H9 (cell line): ENCODE measurements at places on chromosomes 7 and 10. TPM values are rescaled to one million over a fixed set of nuclear protein-coding genes. Genes with fewer than 3 reads are reported as not detected.

DNA sequence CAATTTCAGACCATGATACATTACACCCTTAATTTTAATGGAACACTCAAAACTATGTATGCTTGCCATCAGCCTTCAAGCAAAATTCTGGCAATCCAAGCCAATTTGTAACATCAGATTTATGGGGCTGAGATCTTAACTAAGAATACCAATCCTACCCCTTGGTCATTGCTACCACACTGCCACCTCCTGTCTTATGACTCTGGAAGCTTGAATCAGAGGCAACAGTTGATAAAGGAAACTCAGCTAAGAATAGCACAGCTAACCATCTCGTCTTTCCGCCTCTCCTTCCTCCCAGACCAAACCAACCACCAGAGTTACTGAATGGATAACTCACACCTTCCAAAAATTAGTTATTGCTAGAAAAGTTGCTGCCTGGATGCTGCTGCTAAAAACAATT is 7.4 kb downstream of the IGF2BP3 start:
- DNase-seq = no peak

The PIK3CG gene
- total RNA-seq = not detected in 2 replicates

DNA sequence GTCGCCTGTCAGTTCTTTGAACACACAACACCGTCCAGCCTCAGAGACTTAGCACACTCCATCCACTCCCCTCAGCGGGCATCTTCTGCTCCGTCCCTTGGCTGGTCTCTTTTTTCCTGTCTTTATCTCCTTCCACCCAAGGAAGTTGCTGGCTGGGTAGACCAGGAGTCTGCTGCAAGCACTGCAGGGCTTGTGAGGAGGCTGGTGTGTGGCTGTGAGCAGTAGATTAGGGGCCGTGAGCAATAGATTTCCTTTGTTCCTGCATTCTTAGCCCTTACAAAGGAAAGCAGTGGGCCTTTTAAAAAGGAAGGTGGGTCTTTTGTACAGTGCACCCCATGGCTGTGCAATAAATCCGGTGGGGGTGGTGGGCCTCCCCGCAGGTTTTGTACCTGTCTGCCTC is 100.3 kb upstream of the BTBD16 start:
- DNase-seq = no peak

The AEBP1 gene
- total RNA-seq = 49.1 and 49.3 TPM in 2 replicates

GRCh38 chr7:158266426-158266816 is 321.2 kb downstream of the PTPRN2 start:
- no peak for DNase-seq

The PLXNA4 gene
- 0.20 and 0.35 TPM in 2 replicates for total RNA-seq

The TRIM50 gene
- total RNA-seq = not detected in 2 replicates

DNA sequence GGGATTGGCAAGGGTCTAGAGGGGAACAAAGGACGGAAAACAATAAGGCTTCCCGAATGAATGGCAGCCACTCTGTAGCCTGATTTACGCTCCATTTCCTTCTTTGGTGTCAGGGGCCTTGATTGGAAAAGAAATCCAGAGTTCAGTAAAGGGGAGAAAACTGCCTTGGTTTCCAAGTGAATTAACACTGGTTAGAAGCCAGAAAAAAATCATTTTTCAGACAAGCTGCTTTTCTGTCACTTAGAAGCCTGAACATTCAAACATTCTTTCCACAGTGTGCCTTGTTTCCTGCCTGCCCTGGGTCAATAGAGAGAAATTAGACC is 283 bp upstream of the TRDMT1 start:
- DNase-seq = no peak

DNA sequence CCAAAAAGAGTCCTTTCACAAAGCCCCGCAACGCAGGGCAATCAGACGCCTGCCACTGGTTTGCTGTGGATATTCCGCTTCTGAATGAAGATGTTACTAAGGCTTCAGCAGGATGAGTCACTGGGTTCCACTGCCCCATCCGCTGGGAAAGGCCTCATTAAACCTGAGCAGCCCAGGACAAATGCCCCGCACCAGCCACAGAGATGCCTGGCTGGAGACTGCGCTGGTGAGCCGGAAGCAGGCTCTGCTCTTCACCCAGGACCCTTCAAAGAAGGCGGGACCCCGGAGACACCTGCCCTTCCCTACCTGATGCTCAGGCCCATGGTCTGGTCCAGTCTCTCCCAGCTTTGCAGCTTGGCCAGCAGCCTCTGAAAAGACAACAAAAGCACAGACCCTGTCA is 19.8 kb downstream of the MAD1L1 start:
- no peak for DNase-seq

DNA sequence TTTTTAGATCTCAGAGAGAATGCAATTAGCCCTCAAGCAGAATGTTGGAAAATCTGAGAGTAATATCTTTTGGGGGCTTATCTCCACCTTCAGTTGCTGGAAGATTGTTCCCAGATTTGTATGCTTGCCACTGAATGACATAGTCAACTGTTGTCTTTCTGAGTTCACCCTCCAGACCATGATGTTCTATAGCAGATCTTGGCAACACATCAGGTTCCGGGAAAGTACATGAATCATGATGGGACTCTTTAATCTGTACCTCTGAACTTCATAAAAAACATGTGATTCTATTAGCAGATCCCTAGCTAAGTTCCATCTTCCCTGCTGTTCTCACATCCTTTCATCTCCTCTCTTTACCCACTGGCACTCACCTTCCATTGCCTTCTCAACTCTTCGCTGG is 68.9 kb downstream of the PLCE1 start:
- DNase-seq = no peak

DNA sequence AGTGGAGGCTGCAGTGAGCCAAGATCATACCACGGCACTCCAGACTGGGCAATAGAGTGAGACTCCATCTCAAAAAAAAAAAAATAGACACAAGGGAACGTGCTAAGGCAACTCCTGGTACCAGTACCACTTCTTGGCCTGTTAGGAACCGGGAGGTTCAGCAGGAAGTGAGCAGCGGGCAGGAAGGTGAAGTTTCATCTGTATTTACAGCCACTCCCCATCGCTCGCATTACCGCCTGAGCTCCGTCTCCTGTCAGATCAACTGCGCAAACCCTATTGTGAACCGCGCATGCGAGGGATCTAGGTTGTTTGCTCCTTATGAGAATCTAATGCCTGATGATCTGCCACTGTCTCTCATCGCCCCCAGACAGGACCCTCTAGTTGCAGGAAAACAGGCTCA is 69.9 kb upstream of the FOXK1 start:
- DNase-seq = no peak
